ENCODE measurements at places on chromosomes 3 and 15.

- DNase-seq: no peak
These were observed 522.2 kb upstream of the ZNF717 start for GRCh38 chr3:76307556-76307955.

GRCh38 chr15:78195735-78196201 lies 38.6 kb downstream of the ACSBG1 start:
- peak; percentile 31 for DNase-seq

- no peak for DNase-seq
These were observed 53.8 kb downstream of the LRRK1 start for GRCh38 chr15:100972975-100973350.

GRCh38 chr3:188830893-188831292 lies 340.9 kb upstream of the TPRG1 start:
- DNase-seq: no peak

GRCh38 chr15:76942331-76942730 lies 10.8 kb downstream of the RCN2 start:
- no peak for DNase-seq

- DNase-seq: no peak
These were observed 101.4 kb upstream of the SOX2 start for GRCh38 chr3:181610083-181610972.

GRCh38 chr3:9229325-9229724 lies 20.1 kb downstream of the SRGAP3 start:
- DNase-seq: no peak

- DNase-seq: no peak
These were observed 24.6 kb upstream of the APEH start for GRCh38 chr3:49649576-49649975.

- no peak for DNase-seq
These were observed 1165.1 kb downstream of the ROBO2 start for GRCh38 chr3:78204977-78205376.

DNA sequence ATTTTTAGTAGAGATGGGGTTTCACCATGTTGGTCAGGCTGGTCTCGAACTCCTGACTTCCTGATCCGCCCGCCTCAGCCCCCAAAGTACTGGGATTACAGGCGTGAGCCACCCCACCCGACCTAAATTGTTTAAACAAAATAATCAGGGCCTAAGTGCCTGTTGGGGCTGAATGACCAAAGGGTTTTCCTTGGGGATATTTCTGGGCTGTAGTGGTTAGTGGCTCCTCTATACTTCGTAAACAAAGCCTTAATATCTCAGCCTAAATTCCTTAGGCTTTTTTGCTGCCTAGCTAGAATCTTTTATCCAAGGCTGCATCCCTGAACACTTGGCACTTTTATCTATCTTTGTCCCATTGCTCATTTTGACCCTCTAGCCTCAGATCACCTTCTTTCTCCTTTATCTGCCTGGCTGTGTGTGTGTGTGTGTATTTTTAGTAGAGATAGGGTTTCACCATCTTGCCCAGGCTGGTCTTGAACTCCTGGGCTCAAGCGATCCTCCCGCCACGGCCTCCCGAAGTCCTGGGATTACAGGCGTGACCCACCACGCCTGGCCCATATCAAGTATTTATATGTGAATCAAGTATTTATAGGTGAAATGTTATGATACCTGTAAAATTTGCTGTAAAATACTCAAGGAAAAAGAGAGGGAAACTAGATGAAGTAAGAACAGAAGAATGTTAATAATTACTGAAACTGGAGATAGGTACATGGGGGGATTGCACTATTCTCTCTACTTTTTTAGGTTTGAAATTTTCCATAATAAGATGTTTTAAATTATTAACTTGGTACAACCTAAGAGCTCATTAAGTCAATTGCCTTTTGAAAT lies 1.8 kb downstream of the NUSAP1 start:
- no peak for DNase-seq

GRCh38 chr3:123119802-123120201 lies 53.0 kb downstream of the PDIA5 start:
- no peak for DNase-seq

GRCh38 chr3:164640591-164640990 lies 437.7 kb downstream of the SI start:
- DNase-seq: no peak

DNA sequence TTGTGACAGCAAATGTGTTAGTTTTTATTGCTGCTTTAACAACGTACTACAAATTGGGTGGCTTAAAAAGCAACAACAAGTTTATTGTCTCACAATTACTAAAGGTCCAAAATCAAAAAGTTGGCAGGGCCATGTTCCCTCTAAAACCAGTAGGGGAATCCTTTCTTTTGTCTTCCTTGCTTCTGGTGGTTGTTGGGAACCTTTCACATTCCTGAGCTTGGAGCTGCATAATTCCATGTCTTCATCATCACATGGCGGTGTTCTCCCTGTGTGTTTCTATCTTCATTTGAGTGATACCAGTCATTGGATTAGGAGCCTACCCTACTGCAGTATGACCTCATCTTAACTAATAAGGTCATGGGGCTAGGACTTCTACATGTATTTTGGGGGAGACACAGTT lies 7.4 kb downstream of the SPRED1 start:
- no peak for DNase-seq

- DNase-seq: peak; percentile 24
These were observed 64.0 kb upstream of the CPOX start for GRCh38 chr3:98657457-98657856.

- DNase-seq: no peak
These were observed 549.3 kb upstream of the IL12A start for GRCh38 chr3:159439346-159439745.

GRCh38 chr15:77540312-77541060 lies 92.2 kb downstream of the LINGO1 start:
- DNase-seq: no peak

GRCh38 chr3:151265166-151265565 lies 13.2 kb downstream of the P2RY14 start:
- no peak for DNase-seq

DNA sequence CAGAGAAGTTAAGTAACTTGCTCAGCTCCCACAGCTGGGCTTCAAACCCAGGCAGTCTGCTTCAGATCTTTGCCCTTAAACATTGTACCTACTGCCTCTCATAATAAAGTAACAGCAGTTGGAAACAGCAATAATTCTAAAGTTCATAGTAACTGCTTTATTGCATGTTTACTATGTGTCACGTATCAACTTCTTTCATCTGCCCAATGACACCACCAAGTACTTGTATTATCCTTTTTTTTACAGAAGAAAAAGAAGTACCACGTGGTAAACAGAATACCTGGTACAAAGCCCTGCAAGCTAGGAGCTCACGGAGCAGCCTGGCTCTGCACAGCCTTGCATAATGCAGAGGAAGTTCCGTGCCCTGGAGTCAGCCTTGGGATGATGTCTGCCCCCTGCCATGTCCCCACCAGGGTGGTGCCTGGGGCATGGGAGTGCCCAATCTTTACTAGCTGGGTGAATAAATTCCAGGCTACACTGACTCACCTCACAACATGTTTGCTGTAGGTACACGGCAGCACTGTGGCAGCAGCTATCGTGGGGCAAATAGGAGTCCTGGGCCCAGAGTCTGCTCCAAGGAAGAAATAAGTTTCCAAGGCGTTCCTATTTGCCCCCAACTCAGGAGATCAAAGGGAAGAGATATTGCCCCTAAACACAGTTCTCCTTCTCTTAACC lies 77.2 kb downstream of the LDHAL6B start:
- DNase-seq: peak; percentile 97

GRCh38 chr15:57562196-57562769 lies 29.4 kb upstream of the MYZAP start:
- no peak for DNase-seq

GRCh38 chr3:3708769-3709115 lies 90.5 kb upstream of the LRRN1 start:
- DNase-seq: no peak

GRCh38 chr15:50484781-50485180 lies 60.6 kb downstream of the USP8 start:
- no peak for DNase-seq

DNA sequence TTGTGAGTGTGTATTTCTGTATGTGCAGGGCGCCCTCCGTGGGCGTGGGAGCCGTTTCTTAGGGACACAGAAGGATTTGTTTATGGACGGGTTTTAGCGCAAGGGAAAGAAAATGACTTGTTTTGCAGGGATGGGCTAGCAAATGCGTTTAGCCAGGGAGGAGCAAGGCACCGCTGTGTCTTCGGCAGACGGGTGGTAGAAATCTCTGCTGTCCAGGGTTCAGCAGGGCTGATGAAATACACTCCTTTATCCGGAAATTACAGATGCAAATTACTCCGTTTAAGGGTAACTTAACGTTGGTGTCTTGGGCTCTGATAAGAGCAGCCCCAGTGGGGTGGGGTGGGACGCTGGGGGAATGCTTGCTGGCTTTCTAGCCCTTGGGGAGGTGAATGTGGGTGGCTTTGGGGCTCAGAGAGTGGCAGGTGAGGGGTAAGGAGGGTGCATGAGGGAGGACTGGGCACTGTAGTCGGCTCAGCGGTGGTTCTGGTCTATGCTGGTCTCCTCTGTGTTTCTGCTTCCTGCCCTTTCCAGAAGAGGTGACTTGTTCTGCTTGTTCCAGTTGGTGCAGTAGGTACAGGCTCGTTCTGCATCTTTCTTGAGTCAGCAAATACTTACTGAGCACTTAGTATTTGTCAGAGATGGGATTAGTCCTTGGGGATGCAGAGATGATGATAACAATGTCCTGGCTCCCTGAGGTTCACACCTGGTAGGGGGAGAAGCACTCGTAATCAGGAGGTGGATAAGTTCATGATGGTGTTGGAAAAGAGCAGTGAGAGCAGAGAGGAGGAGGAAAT lies 954 bp downstream of the SV2B start:
- DNase-seq: no peak

GRCh38 chr15:69860321-69860720 lies 237.4 kb downstream of the TLE3 start:
- DNase-seq: no peak

- DNase-seq: no peak
These were observed 131.3 kb upstream of the PRR20G start for GRCh38 chr3:127419182-127419581.
